Brain pericyte (primary cell): ENCODE measurements at places on chromosomes 7 and 10.

- DNase-seq = no peak
These were observed 636.1 kb upstream of the FOXK1 start for GRCh38 chr7:4045975-4046374.

DNA sequence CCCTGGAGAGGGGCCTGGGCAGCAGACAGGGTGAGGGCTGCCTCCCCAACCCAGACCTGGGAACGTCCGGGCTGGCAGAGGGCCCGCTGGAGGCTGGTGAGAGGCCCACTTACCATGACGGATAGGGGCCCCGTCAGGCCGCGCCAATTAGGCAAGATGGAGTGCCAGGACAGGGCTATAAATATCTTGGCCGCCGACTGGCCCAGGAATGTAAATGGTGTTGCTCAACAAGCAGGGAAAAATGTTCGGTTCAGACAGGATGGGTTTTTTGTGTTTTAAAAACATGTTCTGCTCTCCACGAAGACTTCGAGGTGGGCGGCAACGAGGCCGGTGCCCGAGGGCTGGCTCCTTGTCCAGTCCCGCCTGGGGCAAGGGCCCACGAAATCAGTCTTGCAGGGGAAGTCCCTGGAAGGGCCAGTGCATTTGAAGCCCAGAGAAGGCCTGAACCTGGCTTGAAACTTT is 35.8 kb upstream of the ELN start:
- DNase-seq = no peak

- DNase-seq = no peak
These were observed 215.4 kb downstream of the TWIST1 start for GRCh38 chr7:18901982-18902421.

GRCh38 chr10:26567351-26567721 is 129.2 kb downstream of the APBB1IP start:
- no peak for DNase-seq

DNA sequence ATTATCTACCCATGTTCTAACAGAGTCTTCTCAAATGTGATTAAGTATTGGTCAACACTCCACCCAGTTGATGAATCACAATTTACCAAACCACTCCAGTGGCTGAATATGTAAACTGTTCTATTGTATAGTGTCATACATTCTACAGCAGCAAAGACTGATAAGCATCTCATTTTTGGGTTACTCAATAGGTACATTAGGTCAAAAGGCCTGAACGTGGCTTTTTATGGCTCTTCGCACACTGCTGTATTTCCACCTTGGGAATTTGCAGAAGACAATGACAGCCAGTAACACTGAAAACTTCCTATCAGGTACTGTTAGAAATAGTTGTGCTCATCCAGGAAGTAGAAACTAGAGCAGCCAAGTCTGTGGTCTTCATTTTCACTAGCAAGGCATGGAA is 166.9 kb downstream of the GLI3 start:
- no peak for DNase-seq

DNA sequence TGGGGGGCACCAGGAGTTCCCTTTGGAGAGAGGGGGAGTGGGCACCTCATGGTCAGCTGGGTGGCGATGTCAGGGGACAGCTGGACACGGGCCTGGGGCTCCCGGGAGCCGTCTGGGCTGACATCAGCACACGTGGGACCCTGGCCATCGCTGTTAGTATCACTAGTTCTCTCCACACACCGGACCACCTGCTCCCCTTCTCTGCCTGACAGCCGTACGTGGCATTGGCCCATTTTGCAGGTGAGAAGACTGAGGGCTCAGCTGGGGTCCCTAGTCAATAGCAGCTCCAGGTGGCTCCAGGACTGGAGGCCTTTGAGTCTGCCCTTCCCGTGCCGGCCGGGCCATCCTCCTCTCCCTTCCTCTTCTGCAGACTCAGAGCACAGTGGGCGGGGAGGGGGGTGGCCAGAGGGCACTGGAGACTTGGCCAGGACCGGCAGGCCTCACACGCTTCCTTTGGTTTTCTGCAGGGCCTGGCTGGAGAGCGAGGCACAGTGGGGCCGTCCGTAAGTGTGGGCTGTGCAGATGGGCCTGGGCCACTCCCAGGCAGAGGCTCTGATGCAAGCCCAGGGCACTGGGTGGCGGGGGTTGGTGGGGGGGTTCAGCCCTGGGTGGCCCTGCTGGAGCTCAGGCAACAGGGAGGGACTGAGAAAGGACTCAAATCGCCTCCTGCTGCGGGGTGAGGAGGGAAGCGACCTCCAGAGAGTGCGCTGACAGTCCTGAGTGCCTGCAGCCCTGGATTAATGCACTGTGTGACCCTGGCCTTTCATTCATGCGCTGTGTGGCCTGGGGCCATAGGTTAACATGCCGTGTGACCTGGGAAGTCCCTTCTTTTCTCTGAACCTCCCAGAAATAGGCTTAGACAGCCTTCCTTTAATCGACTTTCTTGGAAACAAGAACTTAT is 78.2 kb downstream of the MYL10 start:
- DNase-seq = no peak

DNA sequence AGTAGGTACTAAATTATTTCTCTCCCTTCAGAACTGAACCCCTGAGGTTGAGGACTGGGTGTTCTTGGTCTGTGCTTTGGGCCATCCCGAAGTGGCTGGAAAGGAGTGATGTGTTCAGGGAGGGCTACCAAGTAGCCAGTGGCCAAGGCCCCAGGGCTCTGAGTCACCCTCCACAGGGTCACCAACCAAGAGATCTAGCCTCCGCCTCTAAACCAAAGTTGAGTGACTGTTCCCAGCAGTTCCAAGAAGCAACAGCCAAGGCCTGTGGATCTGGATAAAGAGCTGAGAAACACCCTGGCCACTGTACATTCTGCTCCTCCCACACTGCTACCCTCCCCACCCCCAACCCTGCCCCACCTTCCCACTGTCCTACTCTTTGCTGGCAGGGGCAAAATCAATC is 35.5 kb upstream of the KCNMA1 start:
- DNase-seq = no peak
